ENCODE measurements at places on chromosomes 7 and 10.
A peak's percentile ranks its signal among the peaks of the same experiment; 100 is the strongest.

- DNase-seq = no peak
- no peaks in the 10 kb centered on the region for H3K27me3 ChIP-seq
- H3K36me3 ChIP-seq = no peaks in the 10 kb centered on the region
- H3K4me3 ChIP-seq = no peak overlapping the region
Measured at GRCh38 chr7:1073142-1073977, 14.6 kb upstream of the GPER1 start.

- no peak overlapping the region for H3K27ac ChIP-seq
- H3K36me3 ChIP-seq = peaks cover 2% of the 10 kb centered on the region
- DNase-seq = no peak
- H3K27me3 ChIP-seq = peaks cover 4% of the 10 kb centered on the region
- no peak overlapping the region for H3K4me3 ChIP-seq
Measured at GRCh38 chr7:114835303-114835702, 86.6 kb upstream of the MDFIC start.

DNA sequence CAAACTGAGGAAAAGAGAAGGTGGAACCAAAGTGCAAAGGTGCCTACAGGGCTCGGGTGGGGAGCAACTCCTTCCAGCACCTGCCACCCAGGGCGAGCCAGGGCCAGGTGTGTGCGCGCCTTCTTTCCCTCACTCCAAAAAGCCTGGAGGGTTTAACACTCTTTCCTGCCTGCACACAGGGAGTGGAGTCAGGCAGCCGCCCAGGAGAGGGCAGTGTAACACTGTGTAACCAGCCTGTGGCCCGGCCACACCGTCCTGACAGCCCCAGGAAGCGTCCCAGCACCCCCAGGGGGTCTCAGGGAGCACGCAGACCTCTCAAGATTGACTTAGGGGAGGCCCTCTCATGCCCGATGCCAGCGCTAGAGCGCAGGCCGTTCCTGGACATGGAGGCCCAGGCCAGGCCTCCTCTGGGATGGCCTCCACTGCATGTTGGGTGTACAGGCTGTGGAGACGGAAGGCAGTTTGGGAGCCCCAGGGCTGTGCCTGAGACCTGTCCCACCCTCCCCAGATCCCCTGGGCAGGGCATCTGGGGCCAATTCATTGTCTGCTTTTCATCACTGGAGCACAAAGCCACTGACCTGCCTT lies 13.4 kb downstream of the BRI3 start:
- H3K27ac ChIP-seq = no peak overlapping the region
- H3K27me3 ChIP-seq = no peaks in the 10 kb centered on the region
- peaks cover 3% of the 10 kb centered on the region for H3K36me3 ChIP-seq
- H3K4me3 ChIP-seq = no peak overlapping the region
- peak; percentile 30 for DNase-seq

- no peak overlapping the region for H3K27ac ChIP-seq
- H3K4me1 ChIP-seq = no peaks in the 10 kb centered on the region
- H3K4me3 ChIP-seq = no peak overlapping the region
- no peaks in the 10 kb centered on the region for H3K36me3 ChIP-seq
- no peak for DNase-seq
Measured at GRCh38 chr10:91080776-91081175, 139.7 kb upstream of the PCGF5 start.

GRCh38 chr10:132156382-132156781 lies 30.4 kb upstream of the DPYSL4 start:
- no peak overlapping the region for H3K4me3 ChIP-seq
- peaks cover 10% of the 10 kb centered on the region for H3K4me1 ChIP-seq
- H3K27ac ChIP-seq = no peak overlapping the region
- H3K27me3 ChIP-seq = no peaks in the 10 kb centered on the region

DNA sequence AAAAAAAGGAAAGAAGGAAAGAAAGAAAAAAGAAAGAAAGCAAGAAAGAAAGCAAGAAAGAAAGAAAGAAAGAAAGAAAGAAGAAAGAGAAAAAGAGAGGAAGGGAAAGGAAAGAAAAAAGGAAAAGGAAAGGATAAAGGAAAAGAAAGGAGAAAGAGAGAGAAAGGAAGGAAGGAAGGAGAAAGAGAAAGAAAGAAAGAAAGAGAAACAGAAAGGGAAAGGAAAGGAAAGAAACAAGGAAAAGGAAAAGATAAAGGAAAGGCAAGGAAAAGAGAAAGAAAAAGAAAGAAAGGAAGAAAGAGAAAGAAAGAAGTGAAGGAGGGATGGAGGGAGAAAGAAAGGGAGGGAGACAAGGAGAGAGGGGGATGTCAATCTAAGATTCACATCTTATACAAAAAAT lies 20.8 kb upstream of the SFTPA2 start:
- H3K36me3 ChIP-seq = no peaks in the 10 kb centered on the region
- H3K4me1 ChIP-seq = no peaks in the 10 kb centered on the region
- no peak for DNase-seq
- H3K27me3 ChIP-seq = peaks cover 14% of the 10 kb centered on the region
- H3K4me3 ChIP-seq = no peak overlapping the region

DNA sequence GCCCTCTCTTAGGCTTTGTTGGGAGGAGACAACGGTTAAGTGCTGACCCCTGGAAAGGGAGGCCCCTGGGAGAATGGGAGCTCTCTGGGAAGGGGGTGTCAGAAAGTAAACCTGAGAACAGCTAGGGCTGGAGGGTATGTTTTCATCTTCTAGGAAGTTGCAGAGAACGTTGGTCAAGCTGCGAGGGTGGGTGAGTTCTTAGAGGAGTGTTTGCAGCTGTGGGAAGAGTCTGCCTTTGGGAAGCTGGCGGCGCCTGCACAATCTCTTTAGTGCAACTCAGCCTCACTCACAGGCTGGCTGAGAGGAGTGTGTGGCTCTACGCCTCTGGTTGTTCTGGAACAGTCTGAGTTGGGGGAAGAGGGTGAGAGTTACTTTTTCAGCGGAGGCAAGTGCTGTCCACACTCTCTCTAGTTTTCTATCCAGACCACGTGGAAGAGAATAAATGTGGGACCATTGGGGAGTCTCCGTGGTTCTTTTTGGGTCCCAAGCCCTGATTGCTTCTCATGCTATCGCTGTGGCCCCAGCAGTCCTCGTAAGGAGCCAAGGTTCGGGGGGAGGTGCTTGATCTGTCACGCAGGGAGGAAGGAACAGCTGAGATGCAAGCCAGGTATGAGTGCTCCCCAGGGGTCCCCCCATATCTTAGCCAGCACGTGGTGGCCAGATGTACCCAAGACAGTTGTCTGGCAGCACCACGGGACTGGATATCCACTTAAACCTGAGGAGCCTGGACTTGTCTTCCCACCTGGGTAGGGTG lies 237.2 kb downstream of the BUB3 start:
- no peak for DNase-seq
- no peaks in the 10 kb centered on the region for H3K27me3 ChIP-seq
- no peak overlapping the region for H3K4me3 ChIP-seq
- H3K36me3 ChIP-seq = peaks cover 7% of the 10 kb centered on the region

GRCh38 chr10:63456437-63457210 lies 9.2 kb downstream of the JMJD1C start:
- peaks cover 10% of the 10 kb centered on the region for H3K4me1 ChIP-seq
- no peak for DNase-seq
- no peak overlapping the region for H3K27ac ChIP-seq
- H3K4me3 ChIP-seq = no peak overlapping the region
- H3K36me3 ChIP-seq = peaks cover 20% of the 10 kb centered on the region

DNA sequence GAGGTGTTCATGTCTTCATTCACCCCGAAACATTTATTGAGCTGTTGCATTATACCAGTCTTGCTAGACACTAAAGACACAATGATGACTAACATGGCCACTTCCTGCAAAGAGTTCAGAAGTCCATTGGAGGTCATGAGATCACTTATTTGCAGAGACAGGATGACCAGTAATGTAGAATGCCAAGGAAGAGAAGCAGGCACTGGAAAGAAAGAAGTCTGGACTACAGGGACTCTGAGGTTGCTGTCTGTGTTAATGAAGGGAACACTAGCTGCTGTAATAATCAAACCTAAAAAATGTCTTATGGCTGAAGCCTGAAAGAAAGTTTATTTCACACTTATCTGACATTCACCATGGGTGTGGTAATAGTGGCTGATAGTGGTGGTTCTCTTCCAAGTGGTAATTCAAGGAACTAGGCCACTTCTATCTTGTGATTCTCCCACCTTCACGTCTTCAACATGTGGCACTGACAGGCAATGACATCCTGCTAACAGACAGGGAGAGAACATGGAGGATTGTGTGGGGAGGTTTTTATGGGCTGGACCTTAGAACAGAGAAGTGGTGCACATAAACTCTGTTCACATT lies 89.2 kb upstream of the MKLN1 start:
- no peak for DNase-seq
- peak overlapping the region; percentile 49 for H3K27ac ChIP-seq
- no peaks in the 10 kb centered on the region for H3K27me3 ChIP-seq
- H3K36me3 ChIP-seq = peaks cover 6% of the 10 kb centered on the region
- no peak overlapping the region for H3K4me3 ChIP-seq

- no peaks in the 10 kb centered on the region for H3K4me1 ChIP-seq
- peaks cover 5% of the 10 kb centered on the region for H3K36me3 ChIP-seq
- no peaks in the 10 kb centered on the region for H3K27me3 ChIP-seq
Measured at GRCh38 chr7:73387908-73388414, 45.6 kb upstream of the FZD9 start.

DNA sequence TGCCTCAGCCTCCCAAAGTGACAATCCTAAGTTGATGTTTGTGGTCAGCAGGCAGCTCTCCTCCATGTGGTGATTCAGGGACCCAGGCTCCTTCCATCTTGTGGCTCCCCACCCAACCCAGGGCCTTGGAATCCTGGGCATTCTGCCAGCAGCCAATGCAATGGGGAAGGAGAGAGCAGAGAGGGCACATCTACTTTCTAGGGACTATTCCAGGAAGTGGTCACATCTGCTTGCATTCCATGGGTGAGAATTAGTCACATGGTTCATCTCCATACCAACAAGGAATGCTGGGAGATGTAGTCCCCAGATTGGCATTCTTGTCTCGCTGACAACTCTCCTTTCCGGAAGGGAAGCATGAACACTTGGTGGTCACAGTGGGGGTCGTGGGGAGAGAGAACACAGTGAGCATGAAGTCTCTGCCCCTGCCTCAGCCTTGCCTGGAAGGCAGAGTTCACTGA lies 9.9 kb upstream of the SRRM3 start:
- peaks cover 4% of the 10 kb centered on the region for H3K27me3 ChIP-seq
- no peak overlapping the region for H3K4me3 ChIP-seq
- no peak overlapping the region for H3K27ac ChIP-seq
- no peak for DNase-seq
- no peaks in the 10 kb centered on the region for H3K4me1 ChIP-seq

- H3K36me3 ChIP-seq = peaks cover 22% of the 10 kb centered on the region
- H3K27ac ChIP-seq = peak overlapping the region; percentile 91
- H3K27me3 ChIP-seq = no peaks in the 10 kb centered on the region
- DNase-seq = no peak
Measured at GRCh38 chr7:112789453-112789816, 758 bp downstream of the TMEM168 start.

DNA sequence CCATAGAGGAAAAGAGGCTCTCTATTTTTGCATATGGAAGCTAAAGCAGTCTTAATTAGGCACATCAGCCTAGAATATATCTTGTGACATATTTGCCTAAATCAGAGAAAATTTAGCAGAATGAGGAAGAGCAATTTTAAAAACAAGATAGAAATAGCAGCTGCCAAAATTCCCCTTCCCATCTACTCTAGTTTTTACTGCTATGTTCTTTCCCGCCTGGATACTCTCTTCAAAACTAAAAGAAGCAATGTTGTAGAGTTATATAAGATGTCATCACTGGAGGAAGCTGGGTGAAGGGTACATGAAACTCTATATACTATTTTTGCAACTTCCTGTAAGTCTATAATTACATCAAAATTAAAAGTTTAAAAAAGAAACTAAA lies 87.0 kb downstream of the ARMH3 start:
- H3K27ac ChIP-seq = peak overlapping the region; percentile 69
- H3K4me3 ChIP-seq = no peak overlapping the region
- no peaks in the 10 kb centered on the region for H3K27me3 ChIP-seq
- peaks cover 30% of the 10 kb centered on the region for H3K36me3 ChIP-seq
- peaks cover 34% of the 10 kb centered on the region for H3K4me1 ChIP-seq

- H3K4me3 ChIP-seq = no peak overlapping the region
- no peaks in the 10 kb centered on the region for H3K36me3 ChIP-seq
- H3K27ac ChIP-seq = no peak overlapping the region
- no peaks in the 10 kb centered on the region for H3K4me1 ChIP-seq
- H3K27me3 ChIP-seq = no peaks in the 10 kb centered on the region
- no peak for DNase-seq
Measured at GRCh38 chr7:17618652-17618974, 320.2 kb downstream of the AHR start.

- no peak overlapping the region for H3K4me3 ChIP-seq
- H3K36me3 ChIP-seq = peaks cover 13% of the 10 kb centered on the region
- H3K4me1 ChIP-seq = peaks cover 10% of the 10 kb centered on the region
- no peak for DNase-seq
- H3K27me3 ChIP-seq = no peaks in the 10 kb centered on the region
Measured at GRCh38 chr10:29473087-29473356, 161.7 kb downstream of the SVIL start.

GRCh38 chr7:48004638-48005037 lies 24.3 kb downstream of the SUN3 start:
- DNase-seq = no peak
- no peak overlapping the region for H3K4me3 ChIP-seq
- no peak overlapping the region for H3K27ac ChIP-seq
- peaks cover 3% of the 10 kb centered on the region for H3K27me3 ChIP-seq

- no peaks in the 10 kb centered on the region for H3K4me1 ChIP-seq
- no peak overlapping the region for H3K4me3 ChIP-seq
- no peak for DNase-seq
Measured at GRCh38 chr7:155845226-155845625, 33.0 kb upstream of the SHH start.

DNA sequence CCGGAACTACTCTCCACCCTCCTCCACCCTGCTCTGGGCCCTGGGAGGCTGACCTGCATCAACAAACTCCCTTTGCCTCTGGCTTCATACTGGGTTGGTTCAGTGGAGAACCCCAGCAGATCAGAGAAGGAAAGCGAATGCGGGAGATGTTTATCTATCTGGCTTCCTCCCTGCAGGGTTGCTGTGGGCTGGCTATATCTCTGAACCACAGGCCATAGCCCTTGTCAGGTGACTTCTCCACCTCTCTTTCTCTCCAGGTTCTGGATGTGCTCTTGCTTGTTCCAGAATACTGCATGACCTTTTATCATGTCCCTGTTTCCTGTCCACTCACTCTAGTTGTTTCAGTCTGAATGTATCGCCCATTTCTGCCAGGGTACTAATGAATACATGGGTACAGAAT lies 51.7 kb upstream of the IFRD1 start:
- H3K4me3 ChIP-seq = no peak overlapping the region
- no peaks in the 10 kb centered on the region for H3K36me3 ChIP-seq
- no peak overlapping the region for H3K27ac ChIP-seq
- DNase-seq = no peak
- H3K4me1 ChIP-seq = peaks cover 16% of the 10 kb centered on the region
- no peaks in the 10 kb centered on the region for H3K27me3 ChIP-seq

DNA sequence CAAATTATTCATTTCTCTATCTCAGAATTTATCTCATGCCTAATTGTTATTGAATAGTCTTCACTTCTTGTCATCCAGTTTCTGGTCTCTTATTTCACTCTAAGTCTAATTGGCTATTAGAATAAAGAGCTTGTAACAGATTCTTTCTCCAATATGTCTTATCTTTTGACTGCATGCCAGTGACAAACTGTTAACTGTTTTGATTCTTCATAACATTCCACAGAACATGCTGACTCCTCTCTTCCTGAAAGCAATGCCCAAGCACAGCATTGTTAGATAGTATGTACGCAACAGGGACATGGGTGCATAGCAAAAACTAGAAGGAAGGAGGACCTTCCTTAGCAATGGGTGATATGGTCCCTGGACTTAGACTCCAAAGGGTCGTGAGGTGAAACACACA lies 65.4 kb downstream of the TRUB1 start:
- no peak overlapping the region for H3K4me3 ChIP-seq
- peaks cover 28% of the 10 kb centered on the region for H3K27me3 ChIP-seq
- no peaks in the 10 kb centered on the region for H3K36me3 ChIP-seq
- no peaks in the 10 kb centered on the region for H3K4me1 ChIP-seq
